ENCODE measurements at places on chromosomes 1 and 21.

- no peak for ATAC-seq
Observed at GRCh38 chr1:164310166-164310565, 248.8 kb upstream of the PBX1 start.

DNA sequence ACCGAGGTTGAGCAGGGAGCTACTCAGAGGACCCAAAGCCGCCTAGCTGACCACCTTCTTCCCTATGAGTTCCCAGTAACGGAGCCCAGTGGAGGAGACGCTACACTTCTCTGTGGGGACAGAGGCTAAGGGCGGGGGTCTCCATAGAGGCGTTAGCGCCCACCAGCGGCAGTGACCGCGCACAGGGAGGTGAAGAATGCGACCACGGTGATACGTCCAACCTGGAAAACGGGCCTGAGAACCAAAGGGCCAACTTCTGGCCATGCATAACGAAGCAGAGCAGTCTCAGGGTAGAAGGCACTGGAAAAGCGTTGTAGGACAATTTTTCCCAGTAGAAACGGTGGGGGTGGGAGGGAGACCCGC lies 400 bp upstream of the COG2 start:
- no peak for ATAC-seq

GRCh38 chr1:15189692-15190370 lies 36.3 kb downstream of the TMEM51 start:
- no peak for ATAC-seq

DNA sequence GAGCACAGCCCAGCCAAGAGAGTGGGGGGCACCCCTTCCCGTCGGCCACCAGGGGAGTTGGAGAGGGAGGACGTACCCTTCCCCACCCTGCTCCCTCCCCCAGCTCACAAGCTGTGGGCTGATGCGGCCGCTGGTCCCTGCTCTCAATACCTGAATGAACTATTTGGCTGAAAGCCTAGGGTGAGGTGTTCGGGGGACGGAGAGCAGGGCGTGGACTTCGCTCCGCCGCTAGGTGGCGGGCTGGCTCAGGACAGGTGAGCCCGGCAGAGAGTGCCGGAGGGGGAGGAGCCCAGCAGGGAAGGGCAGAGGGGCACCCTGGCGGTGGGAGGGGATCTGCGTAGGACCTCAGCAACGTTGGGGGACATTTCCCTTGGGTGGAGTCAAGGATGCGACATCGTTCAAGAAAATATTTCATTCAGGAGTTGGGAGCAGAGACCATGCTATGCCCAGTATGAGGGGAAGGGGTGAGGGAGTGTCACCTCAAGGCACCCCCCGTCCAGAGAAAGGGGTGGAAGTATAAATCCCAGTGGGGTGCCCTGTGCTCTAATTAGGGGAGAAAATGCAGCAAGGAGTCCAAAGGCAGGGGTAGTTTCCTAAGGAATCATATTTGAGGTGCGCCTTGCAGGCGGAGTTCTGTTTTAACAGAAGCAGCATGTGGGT lies 12.0 kb upstream of the RHBG start:
- peak; percentile 82 for ATAC-seq

DNA sequence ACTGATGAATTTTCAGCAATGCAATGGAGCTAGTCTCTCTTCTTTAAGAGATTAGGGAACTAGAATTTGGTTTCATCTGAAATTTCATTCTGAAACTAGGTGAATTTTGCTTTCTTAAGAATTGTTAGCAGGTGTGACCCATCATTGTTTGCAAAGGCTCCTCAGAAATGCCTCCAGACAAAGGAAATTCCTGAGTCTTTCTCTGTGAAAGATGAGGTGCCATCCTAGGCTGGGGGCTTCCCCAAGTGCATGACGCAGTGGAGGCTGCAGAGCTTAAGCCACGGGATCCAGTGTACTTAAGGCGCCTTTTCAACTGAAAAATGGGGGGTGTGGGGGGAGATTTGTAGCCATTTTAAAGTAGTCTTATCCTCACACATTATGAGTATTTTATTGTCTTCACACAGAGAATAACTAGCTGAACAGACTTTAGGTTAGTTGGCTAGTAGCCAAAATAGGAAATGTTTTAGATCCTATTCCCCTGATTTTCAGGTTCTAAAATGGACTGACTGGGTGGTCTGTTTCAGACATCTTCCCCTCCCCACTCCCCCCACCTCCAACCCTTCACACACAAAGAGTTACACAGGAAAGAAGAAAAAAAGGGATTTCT lies 202.0 kb downstream of the NFIA start:
- peak; percentile 38 for ATAC-seq

GRCh38 chr1:29679316-29679715 lies 443.0 kb downstream of the PTPRU start:
- no peak for ATAC-seq

DNA sequence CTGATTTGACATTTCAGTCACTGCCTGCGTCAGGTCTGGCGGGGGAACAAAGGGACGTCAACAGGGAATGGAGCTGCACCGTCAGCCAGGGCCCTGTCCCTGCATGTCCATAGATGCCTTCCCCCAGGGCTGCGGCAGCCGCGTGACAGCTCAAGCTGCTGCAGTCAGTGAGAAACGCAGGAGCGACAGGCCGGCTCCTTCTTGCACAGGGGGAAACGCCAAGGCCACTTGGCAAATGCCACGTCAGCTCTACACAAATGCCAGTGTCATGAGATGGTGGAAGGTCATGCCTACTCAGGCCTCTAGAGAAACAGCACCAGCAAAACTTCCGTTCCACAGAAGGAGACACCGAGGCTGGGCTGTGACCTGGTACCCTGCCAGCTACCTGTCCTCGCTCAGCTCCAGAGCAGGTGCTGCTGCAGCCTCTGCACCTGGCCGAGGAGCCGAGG lies 37.7 kb downstream of the SYF2 start:
- ATAC-seq = no peak

GRCh38 chr1:7265771-7266371 lies 480.6 kb downstream of the CAMTA1 start:
- ATAC-seq = no peak

DNA sequence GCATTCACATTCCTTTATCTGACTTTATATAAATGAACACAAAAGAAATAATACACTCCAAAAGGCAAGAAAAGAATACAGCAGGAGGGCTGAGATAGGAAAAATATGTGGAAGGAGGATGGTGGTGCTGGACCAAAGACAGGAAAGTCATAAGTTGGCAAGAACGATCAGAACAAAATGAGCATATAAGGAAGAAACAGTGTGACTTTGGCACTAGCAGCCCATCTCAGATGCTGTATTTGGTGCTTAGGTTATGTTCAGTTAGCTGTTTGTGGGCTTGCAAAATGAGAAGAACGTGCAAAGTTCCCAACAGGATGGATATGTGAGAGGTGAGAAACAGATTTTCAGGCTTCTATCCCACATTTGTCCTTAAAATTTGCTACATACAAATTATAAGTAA lies 719.8 kb upstream of the ADGRL4 start:
- no peak for ATAC-seq

GRCh38 chr1:186152620-186153239 lies 222.3 kb downstream of the TPR start:
- no peak for ATAC-seq

DNA sequence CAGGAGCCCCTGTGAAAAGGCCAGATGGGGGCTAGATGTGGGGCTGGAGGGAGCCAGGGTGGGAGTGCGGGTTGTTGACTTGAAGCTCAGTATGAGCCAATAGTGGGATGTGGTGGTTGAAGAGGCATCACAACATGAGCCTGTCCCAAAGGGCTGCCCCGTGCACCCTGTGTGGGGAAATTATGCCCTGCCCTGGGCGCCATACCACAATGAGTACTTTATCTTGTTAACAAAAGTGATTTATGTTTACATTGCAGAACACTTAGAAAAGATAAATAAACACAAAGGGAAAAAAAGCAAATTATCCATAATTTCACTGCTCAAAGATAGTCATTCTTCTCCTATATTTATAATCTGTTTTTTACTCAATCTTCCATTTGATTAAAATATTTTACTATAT lies 1.6 kb upstream of the NFASC start:
- no peak for ATAC-seq

DNA sequence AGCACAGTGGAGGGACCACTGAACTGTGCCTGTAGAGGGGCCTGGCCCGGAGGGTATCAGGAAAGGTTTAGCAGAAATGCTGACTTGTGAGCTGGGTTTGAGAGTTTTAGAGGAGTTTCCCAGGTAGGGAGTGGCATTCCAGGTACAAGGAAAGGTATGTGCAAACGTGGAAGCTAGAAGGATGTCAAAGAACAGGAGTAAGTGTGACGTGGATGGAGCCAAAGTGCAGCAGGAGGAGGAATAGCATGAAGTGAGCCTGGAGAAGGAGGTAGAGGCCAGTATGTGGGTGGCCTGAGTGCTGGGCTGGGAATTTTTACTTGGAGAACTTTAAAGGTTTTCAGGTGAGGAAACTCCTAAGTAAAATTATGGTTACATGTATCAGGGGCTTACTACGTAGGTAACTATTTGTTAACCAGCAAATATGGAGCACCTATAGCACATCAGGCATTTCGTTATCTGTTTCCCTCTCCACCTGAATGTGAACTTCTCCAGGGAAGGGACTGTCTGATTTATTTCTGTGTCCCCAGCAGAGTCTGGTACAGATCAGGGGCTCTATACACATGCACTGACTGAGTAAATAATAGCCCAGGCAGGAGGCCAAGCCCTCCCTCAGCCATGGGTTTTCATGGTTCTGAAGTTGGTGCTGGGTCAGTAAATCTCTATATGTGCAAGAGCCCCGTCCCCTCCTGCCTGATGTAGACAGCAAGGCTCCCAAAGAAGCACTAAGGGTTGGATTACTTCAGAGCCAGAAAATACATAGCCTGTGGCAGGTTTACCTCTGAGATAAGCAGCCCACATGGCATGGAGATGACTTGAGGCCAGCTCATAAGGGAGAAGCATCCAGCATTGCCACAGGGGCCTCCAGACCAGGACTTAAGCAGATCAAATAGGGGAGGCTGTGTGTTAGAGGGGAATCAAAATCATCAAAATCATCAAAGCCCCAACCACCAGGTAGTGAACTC lies 43.4 kb downstream of the CDCP2 start:
- no peak for ATAC-seq

DNA sequence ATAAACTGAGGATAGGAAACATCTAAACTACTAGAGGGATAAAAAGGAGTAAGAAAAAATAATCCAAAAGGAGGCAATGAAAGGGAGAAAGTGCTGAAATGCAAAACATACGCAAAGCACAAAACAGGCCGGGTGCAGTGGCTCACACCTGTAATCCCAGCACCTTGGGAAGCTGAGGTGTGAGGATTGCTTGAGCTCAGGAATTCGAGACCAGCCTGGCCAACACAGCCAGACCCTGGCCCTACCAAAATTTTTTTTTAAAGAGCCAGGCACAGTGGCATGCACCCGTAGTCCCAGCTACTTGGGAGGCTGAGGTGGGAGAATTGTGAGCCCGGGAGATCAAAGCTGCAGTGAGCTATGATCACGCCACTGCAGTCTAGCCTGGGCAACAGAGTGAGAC lies 10.5 kb downstream of the SPOCD1 start:
- ATAC-seq = no peak

All from activated CD4-positive, CD25-positive, alpha-beta regulatory T cell treated with anti-CD3 and anti-CD28 coated beads, Interleukin-2, amount 50 U/mL, for 24 hours (primary cell).